NCI-H1694 (cell line): ENCODE measurements at places on chromosomes 5 and 9.

DNA sequence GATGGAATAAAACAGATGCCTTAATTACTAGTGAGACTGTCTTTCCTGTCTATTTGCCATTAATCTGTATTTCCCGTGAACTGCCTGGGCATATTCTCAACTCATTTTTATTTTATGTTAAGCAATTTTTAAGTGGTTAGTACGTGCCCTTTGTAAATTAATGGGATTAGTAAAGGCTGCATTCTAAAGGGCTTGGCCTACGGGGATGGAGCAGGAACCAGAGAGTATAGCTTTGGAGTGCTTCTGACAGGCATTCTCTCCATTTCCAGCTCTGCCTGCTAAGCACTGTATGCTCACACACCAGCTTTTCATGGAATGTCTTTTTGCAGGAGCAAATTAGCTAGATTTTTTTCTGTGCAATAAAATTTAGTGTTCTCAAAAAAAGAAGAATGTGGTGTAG is 241.2 kb downstream of the MCTP1 start:
- DNase-seq = no peak

DNA sequence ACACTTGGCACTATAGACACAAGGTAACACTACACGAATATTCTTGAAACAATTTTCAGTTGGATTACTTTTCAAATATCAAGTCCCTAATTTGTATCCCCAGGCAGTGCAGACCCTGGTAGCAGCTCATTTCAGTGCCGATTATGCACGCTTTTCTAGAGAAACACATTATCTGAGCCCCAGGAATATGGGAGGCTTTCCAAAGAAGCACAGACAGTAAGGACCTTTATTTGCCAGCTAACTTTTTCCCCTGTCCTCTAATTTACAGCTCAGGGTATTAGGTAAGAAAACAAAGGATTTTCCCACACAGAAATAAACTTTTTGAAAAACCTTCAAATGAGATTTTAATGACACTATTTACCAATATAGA is 852.3 kb upstream of the DMAC1 start:
- DNase-seq = no peak

DNA sequence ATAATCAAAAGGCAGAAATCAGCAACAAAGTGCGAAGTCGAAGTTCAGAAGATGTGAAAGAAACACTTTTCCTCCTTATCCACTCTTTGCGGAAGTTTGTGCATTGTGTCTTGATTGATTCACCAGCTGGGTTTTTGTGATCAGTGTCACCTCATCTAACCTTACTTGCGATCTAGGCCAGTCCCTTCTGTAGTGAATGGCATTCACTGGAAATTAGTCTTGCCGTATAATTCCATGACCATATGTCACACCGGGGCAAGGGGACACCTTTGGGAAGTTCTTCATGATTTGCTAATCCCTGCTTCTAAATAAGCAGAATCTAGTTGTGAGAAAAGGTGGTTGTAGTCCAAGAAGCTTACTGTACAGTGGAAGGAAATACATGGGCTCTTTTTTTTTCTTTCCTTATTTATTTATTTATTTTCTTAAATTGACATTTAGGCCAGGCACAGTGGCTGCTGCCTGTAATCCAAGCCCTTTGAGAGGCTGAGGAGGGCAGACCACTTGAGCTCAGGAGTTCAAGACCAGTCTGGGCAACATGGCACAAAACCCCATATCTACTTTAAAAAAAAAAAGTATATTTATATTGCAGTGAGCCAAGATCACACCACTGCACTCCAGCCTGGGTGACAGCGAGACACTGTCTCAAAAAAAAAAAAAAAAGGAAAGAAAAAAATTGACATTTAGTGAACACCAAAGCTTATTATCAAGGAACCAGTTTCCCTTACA is 7.8 kb downstream of the RAI14 start:
- no peak for DNase-seq

DNA sequence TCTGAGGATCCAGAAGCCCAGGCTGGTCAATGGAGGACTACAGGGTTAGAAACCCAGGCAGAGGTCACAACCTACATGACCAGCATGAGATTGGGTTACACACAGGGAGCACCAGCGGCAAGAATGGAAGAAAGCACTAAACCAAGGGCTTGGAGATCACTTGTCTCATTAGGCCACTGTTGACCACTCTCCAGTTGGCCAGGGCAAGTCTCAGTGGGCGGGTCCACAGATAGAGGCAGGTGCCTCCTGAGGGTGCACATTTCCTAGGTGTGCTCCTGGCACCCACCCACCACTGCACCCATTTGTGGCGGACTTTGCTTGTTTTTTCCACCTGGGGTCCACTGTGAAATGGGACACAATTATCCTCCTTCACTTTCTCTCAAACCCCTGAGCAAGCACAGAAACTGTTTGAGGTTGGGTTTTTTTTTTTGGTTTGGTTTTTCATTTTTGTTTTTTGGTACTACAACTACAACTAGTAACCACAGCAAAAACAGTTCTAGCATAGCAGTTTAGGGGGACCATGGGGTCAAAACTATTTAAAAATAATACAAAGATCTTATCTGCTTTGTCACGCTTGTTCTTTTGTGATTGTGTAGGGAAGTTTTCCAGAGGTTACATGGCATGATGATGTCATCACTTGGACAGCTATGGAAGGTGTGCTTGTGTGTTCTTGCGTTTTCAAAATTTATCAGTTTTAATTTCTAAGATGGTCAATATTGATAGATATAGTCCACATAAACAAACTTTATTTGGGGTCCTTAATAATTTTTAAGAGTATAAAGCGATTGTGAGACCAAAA is 6.1 kb downstream of the NPR2 start:
- no peak for DNase-seq

DNA sequence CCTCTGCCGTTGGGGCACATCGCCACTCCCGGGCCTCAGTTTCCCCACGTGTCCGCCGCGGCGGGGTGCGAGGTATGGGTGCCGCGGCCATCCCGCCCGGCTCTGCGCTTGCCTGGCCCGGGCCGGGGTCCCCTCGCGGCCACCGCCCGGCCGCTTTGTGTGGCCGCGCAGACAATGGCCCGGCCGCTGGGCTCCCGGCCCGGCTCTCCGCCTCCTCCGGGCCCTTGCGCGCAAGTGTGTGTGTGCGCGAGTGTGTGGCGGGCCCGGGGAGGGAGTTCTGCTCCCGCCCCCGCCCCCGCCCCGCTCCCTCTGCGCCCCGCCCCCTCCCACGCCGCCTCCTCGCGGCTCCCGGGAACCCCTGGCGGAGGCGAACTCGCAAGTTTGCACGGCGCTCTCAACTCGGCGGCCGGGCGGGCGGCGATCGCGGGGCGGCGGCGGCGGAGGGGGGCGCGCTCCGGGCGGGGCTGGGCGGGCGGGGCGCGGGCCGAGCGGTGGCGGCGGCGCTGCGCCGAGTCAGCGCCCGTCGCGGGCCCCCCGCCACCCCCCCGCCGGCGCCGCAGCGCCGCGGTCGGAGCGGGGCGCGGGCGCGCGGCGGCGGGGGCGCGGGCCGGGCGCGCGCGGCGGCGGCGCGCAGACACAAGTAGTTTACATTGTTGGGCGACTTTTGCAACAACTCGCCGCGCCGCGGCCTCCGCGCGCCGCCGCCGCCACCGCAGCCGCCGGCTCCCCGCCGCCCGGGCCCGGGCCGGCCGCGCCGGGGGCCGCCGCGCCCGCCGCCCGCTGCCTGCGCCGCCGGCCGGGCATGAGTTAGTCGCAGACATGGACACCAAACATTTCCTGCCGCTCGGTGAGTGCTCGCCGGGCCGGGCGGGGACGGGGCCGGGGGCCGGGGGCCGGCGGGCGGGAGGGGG is at the start of gene RXRA:
Gene RXRA (plus strand): TSS at position 643 of the 911 bp plus-strand sequence. CDS start 177 bp downstream, at position 820.
- no peak for DNase-seq

DNA sequence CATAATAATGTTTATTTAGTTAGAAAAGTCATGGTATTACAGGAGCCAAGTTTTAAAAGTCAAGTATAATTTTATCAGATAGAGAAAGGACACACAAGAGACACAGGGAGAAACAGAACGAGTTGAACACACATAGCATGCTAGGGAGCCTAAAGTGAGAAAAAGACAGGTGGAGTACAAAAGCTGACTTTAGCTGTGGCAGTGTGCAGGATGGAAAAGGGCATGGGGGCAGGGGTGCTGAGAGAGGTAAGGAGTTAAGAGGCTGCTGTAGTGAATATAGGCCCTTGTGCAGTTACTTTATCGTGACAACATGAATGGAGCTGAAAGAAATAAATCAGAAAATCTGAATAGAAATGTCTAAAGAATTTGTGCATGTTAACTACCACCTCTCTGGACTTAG is 18.0 kb downstream of the HMGCS1 start:
- no peak for DNase-seq

DNA sequence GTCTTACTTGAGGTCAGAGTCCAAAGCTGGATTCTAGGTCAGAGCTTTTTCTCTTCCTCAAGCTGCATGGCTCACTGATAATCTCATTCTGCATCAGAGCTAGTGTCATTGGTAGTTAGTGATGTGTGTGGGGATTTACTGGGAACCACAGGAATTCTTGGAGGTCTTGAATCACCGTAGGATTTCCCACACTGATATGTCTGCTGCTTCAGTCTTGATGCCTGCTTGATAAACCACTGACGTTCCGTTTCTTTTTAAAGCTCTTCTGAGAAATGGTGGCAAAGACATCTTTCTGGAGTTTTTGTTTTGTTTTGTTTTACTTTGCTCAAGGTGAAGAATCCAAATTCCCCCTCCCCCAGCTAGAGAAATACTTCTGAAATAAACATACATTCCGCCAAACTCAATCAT is 1.2 kb upstream of the GARIN3 start:
- DNase-seq = no peak

DNA sequence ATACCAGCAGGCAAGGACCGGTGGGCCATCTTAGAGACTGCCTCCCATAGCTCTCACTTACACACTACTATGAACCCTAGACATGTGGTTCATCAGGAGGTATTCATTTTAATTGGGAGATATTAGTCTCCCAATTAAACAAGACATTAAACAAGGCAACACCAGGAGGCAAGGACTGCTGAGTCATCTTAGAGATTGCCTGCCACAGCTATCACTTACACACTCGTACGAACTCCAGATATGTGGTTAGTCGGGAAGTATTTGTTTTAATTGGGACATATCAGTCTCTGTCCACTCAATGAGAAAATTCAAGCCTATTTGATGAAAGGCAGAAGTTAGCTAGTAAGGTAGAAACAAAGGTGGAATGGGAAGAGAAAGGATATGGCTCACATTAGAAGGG is 343.9 kb downstream of the NFIB start:
- no peak for DNase-seq

GRCh38 chr5:67378256-67378655 is 181.7 kb upstream of the CD180 start:
- DNase-seq = no peak
